Activated CD4-positive, alpha-beta T cell treated with anti-CD3 and anti-CD28 coated beads, Interleukin-2, amount 50 U/mL, for 24 hours (primary cell): ENCODE measurements at places on chromosomes 13 and 19.

DNA sequence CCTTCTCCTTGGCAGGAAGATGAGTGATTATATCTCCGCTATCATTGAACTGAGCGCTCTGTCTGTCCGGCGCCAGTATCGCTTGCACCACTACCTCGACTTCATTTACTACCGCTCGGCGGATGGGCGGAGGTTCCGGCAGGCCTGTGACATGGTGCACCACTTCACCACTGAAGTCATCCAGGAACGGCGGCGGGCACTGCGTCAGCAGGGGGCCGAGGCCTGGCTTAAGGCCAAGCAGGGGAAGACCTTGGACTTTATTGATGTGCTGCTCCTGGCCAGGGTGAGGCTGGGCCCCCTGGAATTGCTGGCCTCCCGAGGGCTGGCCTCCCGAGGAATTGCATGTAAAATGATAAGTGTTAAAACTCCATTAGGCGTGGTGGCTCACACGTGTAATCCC lies 32.1 kb downstream of the CYP4F22 start:
- no peak for DNase-seq

DNA sequence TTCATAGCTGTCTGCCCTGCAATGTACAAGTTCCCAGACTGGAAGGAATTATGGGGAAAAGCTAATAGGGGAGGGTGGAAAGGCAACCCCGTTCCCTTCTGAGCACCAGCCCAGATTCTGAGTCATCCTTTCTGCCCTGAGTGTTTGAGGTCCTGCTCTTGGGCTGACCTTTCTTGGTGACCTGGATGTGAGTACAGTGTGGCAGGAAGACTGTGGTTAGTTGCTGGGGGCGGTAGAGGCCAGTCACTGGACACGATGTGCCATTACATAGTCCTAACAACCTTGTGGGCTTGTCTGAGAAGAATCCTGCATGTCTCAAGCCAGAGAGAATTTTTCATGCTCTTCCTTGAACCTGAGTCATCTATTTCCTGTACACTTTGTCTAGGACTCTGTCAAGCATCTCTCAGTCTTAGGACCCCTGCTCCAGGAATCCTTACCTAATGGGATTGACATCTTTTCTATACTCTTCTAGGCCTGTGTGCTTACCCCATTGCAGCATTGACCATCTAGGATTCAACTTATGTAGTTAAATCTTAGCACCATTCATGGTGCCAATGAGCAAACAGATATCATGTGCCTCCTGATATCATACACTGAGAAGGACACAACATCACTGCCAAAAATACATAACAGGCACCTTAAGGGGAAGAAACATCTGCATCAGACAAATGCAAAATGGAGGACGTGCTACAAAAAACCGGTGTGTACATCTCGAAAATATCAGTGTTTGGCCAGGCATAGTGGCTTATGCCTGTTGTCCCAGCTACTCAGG lies 8.1 kb upstream of the ANGPTL4 start:
- no peak for DNase-seq

DNA sequence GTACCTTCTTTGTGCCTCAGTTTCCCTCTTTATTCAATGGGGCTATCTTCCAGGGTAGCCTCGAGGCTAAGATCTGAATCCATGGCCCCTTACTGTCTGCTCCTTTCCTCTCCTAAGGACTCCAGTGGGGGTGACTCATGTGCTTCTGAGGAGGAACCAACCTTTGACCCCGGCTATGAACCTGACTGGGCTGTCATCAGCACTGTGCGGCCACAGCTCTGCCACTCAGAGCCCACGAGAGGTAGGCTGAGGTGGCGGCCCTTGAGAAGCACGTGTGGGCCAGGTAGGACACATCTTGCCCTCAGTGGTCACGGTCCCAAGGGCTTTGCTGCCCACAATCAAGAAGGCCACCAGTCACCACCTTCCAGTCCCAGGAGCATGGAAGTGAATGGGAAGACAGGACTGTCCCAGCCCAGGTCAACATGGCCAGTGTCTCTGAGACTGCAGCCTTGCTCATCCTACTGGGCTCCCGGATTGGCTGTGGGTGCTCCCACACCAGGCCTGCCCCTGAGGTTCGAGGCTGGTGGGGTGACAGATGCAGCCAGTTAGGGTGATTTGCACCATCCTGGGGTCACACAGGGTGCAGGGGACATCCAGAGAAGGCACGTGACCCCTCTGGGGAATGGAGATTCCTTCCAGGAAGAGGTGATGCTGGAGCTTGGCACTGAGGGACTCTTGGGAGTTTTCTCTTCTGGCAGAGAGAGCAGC lies 2.8 kb downstream of the TBC1D17 start:
- no peak for DNase-seq

DNA sequence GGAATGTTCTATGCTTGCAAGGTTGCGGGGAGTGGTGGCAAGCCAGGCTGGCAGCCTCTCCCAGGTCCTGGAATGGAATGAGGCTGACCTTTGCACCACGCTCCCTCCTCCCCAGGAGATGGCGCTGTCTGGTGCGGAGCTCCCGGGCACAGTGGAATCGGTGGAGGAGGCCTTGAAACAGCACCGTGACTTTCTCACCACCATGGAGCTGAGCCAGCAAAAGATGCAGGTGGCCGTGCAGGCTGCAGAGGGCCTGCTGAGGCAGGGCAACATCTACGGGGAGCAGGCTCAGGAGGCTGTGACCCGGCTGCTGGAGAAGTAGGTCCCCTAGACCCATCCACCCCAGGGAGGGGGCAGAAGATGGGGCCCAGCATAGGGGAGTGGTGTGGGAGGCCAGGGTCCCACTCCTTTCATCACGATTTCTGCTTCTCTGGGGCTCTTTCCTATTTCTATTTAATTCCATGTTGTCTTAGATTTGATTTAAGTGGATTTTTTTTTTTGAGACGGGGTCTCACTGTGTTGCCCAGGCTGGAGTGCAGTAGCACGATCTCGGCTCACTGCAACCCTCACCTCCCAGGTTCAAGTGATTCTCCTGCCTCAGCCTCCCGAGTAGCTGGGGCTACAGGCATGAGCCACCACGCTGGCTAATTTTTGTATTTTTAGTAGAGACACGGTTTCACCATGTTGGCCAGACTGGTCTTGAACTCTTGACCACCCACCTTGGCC lies 53.2 kb upstream of the SHKBP1 start:
- peak; percentile 22 for DNase-seq

- no peak for DNase-seq
These were observed 4.0 kb downstream of the PTBP1 start for GRCh38 chr19:801030-801860.

GRCh38 chr13:95629071-95629470 lies 15.4 kb downstream of the DZIP1 start:
- no peak for DNase-seq

DNA sequence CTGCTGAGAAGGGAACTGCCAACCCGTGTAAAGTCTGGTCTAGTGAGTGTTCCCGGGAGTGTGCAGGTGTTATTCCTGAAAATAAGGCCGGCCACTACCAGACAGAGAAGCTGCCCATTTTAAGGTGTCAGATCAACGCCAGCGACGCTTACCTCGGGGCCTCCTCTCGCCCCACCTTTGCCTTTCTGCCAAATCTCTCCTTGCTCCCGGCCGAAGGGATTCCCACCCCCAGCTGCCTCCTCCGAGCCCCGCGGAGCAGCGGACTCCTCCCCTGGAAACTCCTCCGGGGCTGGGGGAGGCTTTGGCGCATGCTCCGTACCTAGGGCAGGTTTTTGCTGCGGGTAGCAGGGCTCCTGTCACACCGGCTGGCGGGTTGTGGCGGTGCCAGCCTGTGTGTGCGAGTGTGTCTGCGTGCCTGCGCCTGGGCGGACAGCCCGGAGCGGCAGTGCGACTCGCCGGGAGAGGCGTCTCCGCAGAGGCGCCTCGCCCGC lies at the start of gene HS6ST3:
Gene HS6ST3, plus strand, starts transcription at position 359 of the 491 bp plus-strand sequence.
- no peak for DNase-seq

DNA sequence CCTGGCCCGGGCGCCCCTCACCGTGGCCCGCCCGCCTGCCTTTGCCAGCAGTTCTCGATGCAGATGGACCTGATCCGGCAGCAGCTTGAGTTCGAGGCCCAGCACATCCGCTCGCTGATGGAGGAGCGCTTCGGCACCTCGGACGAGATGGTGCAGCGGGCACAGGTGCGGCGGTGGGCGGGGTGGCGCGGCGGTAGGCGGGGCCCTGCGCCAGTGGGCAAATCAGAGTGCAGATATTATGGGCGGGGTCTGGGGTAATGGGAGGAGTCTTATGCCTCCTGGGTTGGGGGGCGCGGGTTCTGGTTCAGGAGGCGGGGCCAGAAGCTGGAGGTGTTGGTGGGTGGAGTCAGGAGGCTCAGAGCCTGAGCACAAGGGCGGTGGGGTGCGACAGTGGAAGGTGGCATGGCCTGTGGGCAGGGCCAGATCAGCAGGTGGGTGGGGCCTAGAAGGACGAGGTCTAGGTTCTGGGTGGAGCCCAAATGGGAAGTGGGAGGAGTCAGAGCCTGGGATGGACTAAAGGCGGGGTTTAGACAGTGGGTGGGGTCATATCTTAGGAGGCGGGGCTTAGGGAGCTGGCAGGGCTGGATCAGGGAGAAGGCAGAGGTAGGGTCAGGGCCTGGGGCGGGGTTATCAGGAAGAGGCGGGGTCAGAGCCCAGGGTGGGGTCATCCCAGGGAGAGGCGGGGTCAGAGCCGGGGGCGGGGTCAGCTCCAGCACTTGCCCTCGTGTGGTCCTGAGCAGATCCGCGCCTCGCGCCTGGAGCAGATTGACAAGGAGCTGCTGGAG lies 5.6 kb downstream of the APC2 start:
- no peak for DNase-seq
